ENCODE measurements at places on chromosomes 12 and 14. TPM values are rescaled to one million over a fixed set of nuclear protein-coding genes. Genes with fewer than 3 reads are reported as not detected.

- no peak for DNase-seq
Measured at GRCh38 chr12:71242511-71242910, 84.7 kb upstream of the TSPAN8 start.

GRCh38 chr14:104359301-104359968 is 220.1 kb upstream of the C14orf180 start:
- peak; percentile 17 for DNase-seq

GRCh38 chr12:48977290-48978281 is 536 bp upstream of the WNT1 start:
- DNase-seq = no peak

GRCh38 chr12:89468648-89469326 is 55.8 kb downstream of the GALNT4 start:
- DNase-seq = no peak

DNA sequence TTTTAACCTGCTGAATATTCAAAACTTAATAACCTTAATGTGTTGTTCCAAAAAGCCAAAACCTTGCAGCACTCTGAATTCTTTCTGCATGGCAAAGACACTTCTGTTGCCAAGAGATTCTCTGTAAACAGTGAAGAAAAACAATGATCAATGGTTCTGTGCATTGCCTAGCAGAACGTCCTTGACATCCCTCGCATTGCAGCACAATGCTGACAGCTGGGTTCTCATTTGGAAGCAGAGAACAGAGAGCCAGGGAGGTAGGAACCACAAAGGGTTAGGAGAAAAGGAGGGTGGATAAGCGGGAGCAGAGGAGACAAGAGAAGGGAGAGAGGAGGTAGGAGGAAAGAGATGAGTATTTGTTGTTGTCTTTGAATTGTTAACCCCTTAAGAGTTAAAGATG is 501.1 kb downstream of the NAV3 start:
- no peak for DNase-seq

GRCh38 chr12:100651694-100652093 is 78.2 kb downstream of the GAS2L3 start:
- no peak for DNase-seq

DNA sequence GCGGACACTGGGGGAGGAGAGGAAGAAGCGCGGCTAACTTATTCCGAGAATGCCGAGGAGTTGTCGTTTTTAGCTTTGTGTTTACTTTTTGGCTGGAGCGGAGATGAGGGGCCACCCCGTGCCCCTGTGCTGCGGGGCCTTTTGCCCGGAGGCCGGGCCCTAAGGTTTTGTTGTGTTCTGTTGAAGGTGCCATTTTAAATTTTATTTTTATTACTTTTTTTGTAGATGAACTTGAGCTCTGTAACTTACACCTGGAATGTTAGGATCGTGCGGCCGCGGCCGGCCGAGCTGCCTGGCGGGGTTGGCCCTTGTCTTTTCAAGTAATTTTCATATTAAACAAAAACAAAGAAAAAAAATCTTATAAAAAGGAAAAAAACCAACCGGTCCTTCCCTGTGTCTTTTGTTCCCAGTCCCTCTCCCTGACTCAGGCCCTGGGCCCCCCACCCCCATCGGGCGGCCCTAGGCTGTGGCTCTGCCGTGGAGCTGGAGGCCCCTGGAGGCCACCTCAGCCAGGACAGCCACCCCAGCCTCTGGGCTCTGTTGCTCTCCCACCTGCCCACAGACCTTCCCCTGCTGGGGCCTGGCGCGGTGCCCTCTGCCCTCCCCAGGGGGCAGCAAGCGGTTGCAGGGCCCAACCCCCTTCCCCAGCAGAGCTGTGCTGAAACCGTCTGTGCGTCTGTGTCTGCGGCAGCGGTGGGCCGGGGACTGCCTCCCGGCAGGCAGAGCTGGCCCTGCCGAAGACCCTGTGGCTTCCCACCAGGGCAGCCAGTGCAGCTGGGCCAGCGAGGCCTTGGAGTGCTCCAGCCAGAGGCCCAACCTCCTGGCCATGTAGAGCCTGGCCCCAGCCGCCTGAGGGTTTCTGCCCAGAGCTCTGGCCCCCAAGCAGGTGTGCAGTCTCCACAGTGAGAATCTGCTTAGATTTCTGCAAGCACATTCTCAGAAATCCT is 4.0 kb upstream of the CRIP2 start:
- no peak for DNase-seq

DNA sequence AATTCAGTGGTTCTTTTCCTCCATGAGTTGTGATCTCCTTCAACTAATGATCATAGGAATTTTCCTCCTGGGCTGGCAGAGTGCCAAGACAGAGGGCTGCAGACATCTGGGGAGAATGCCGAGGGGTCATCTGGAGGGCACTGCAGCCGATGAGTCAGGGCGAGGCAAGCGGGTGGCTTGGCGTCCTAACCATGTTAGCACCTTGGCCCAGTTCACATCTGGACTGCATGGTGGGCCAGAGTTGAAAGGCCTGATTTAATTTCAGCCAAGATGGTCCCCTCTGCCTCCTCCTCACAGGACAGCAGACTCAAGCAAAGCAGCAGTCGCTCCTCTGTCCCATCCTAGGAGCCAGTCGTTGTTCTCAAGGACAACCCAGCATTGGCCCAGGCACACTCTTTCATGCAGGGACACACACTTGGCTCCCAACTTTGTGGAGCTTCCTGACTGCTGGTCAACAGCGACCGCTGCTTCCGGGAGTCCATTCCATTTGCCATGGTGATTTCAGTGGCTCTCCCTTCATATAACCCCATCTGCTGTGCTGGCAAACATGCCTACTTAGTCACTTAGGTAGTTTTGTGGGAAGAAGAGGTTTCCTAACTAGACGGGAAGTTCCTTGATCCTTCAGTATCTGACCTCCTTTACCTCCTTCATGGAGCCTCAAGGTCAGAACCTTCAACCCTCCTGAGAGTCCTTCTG is 161.8 kb downstream of the TTC8 start:
- DNase-seq = no peak

DNA sequence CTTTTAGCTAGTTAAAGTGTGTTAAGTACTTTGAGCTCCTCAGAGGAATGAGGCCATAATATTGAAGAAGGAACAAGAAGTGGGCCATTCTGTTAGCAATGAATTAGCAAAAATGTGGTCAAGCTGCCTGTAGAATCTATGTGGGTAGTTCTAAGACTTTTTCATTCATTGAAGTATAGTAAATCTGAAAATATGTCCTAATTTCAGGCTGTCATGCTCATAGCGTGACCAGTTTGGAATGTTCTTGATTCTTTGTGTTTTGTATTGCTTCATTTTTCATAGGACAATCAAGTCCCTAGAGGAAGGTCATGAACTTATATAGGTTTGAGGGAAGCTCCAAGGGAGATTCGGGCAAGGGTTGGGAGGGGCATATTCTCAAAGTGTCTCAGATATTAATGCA is 11.4 kb downstream of the ATP23 start:
- DNase-seq = no peak

GRCh38 chr14:60658909-60659585 is 9.8 kb upstream of the SIX1 start:
- no peak for DNase-seq

GRCh38 chr12:102990419-102990818 is 32.9 kb downstream of the ASCL1 start:
- no peak for DNase-seq

GRCh38 chr12:109779382-109779781 is 53.8 kb downstream of the TRPV4 start:
- DNase-seq = no peak

- DNase-seq = no peak
Measured at GRCh38 chr14:102164965-102165364, 25.3 kb downstream of the WDR20 start.

Gene TCL1B
- not detected for total RNA-seq

Gene FGF6
- not detected for total RNA-seq

Gene GATC
- total RNA-seq = 29.5 TPM

Gene SIX6
- not detected for total RNA-seq

Gene SLC5A8
- total RNA-seq = 0.28 TPM
